GM04503 (cell line): ENCODE measurements at places on chromosomes 16 and 17.

DNA sequence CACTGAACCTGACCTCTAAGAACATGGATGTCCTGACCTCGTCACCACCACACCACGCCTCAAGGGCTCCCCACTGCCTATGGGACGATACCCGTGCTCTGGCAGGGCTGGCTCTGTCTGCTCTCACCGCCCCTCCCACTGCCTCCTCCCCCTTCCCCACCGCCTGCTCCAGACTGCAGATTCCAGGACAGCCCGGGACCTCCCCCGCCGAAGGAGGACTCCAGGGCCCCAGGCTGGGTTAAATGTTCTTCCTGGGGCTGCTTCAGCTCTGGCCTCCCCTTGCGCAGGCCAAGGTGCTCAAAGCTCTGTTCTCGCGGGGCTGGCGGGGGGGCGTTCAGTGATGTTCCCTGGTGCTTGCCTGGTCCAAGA is 3.1 kb downstream of the NPW start:
- DNase-seq: no peak

DNA sequence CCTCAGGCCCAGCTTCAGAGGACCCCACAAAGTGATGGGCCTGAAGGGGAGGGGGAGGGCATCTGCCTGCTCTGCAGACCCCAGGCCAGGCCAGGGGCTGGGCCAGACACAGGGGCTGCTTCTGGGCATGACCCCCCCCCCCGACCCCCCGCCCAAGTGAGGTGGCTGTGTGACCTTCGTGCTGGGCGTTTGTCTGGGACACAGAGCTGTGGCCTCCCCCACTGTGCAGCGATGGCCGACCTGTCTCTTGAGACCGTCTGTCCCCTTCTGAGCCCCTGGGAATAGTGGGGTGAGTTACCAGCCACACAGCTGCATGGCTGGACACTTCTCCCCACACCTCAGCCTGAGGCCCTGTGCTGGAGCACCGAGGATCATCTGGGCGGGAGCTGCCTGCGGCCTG is 34.8 kb upstream of the GNG13 start:
- DNase-seq: no peak

DNA sequence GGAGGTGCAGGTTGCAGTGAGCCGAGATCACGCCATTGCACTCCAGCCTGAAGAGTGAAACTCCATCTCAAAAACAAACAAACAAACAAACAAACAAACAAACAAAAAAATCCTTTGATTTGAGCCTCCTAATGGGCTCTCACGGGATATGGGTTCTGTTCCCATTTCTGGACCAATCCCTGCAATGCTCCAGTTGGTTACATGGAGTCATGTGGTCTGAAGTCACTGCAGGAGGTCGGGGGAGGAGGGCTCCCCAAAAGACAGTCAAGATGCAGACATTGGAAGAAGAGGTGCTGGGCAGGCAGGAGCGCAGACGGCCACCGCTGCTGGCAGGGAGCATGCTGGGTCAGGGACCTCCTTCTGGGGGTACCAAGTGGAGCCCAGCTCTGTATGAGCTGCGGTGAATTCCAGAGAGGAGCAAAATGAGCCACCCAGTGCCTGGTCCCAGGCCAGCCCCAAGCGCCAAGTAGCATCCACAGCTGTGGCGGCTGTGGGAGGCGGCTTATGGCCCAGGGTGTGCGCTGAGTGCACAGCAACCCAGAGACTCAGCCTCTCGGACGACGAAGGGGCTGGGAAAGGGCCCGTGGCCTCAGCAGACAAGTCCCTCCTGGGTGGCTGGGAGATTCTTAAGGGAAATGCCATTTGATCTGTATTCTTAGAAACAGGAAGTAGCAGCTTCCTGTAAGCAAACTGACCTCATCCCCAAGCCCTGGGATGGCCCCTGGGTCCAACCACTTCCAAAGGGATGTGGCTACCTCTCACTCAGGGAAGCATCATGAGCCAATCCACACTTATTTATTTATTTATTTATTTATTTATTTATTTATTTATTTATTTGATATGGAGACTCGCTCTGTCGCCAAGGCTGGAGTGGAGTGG is 19.6 kb upstream of the ATP2A3 start:
- DNase-seq: no peak

DNA sequence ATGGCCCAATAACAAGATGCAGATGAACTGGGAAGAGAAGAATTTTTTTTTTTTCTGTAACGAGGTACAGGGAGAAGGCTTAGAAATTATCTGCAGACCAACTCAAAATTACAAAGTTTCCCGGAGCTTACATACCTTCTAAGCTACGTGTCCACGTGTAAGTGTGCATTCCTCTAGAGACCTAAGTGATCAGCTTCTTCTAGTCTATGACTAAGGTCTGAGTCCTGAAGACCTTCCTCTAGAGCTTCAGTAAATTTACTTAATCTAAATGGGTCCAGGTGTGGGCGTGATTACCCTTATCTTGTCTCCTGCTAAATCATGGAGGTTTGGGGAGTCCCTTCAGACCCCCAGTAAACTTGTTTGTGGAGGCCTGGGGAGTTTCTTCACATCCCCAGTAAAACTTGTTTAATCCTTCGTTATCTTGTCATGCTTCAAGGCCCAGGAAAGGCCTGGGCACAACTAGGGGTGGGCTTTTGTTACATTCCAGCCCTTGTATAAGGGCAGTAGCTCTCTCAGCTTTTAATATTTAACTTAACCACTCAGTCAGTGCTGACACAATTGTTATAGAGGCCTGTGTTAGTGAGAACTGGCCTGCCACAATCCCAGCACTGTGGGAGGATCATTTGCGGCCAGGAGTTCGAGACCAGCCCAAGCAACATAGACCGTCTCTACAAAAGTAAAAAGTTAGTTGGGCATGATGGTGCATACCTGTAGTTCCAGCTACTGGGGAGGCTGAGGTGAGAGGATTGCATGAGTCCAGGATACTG is 342.3 kb downstream of the SNX29 start:
- DNase-seq: no peak

GRCh38 chr16:10312784-10313724 is 72.8 kb upstream of the ATF7IP2 start:
- no peak for DNase-seq

DNA sequence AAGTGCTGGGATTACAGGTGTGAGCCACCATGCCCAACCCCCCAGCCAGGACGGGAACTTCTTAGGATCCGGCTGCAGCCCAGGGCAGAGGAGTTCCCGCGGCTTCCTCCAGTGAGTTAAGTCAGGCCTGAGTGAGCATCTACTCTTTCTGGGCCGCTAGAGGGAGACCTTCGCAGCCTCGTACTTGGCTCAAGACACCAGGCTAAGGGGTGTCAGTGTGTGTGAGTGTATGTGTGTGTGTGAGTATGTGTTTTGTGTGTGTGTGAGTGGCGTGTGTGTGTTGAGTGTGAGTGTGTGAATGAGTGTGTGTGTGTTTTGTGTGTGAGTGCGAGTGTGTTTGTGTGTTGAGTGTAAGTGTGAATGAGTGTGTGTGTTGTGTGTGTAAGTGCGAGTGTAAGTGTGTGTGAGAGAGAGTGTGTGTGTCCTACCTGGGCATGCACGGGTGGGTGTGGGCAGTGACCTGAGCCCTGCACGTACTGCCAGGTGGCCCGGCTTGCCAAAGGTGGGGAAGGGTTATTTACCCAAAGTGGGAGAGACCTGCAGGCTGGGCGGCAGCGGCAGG is 58.5 kb downstream of the TMEM235 start:
- peak; percentile 52 for DNase-seq

GRCh38 chr16:85286066-85286831 is 174.0 kb upstream of the CIBAR2 start:
- peak; percentile 51 for DNase-seq

DNA sequence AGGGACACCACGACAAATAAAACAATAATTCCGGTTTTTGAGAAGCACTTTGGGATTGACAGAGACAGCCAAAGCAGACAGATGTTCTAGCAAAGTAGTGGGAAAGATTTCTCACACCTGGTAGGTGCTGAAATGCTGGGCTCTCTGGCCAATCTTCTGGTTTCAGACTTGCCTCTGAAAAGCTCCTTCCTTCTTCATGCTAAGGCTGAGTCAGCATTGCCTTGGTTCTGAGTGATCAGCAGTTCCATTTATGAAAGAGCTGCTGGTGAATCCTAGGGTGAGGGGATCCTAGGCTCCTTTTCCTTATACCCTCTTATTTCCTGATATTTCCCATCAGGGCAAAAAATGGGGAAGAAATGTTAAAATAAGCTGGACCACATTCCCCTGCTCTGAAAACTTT is 268.7 kb upstream of the SALL1 start:
- DNase-seq: no peak

DNA sequence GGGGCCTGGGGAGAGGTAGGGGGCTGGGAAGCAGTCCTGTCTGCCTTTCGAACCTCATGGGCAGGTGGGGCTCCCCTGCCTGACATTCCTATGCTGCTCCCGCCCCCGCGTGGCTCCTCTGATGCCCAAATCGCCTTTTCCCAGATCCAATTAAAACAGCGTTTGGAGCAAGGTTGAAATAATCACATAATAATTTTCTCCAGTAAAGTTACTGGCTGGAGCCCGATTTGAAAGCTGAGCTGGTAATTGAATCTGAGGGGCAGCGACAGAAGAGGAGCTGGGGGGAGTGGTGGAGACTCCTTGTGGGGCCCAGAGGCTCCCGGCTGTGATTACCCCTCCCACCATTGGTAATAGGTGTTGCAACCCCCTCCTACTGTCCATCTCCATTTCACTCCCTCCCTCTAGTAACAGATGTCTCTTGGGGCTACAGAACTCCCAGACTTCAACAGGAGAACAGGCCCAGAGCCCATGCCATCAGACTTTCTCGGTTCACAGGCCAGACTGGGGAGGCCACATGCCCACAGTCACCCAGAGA is 38.9 kb upstream of the C1QL1 start:
- no peak for DNase-seq

DNA sequence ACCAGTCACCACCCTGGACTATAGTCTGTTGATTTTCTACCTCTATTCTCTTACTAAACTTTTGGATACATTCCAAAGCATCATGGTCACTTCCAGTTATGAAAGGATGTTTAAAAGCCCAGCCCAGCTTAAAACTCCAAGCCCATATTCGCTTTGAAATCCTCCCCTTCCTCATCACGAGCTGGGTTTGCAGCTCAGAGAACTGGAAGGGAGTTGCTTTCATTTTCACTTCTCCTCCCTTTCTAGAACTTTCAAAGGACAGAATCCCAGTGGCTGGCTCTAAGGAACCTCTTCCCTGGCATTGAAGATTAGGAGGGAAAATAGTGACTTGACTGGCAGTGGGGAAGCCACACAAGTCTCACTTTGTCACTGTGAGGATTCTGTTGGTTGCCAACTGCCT is 100.1 kb upstream of the DYNLRB2 start:
- no peak for DNase-seq

DNA sequence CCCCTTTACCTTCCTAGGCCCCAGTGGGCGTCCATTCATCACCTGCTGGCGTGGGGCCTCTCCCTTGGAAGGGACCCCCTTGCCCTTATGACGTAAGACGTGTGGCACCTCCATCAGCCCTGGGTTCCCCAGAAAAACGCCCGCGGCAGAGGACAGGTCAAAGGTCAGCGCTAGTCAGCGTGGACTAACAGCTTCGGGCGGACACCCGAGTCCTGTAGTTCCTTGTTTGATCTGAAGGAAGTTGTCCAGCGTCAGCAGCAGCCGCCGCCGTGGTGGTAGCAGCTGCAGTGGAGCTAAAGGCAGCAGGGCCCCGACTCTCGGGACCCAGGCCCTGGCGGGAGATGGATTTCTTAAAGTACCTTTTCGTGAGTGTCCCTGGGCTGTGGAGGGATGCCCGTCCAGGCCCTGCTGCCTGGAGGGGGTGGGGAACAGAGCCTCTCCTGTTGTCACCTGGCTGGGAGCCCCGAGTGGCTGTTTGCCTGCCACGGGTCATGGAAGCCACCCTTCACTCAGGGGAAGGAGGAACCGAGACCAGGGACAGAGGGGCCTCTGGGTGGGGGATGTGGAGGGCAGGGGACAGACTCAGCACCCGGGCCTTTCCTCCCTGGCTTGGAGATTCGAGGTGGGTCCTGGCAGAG is 123.6 kb downstream of the OR1D5 start:
- DNase-seq: no peak

GRCh38 chr17:29618272-29619065 is 4.2 kb downstream of the CORO6 start:
- DNase-seq: no peak

GRCh38 chr16:58814348-58814801 is 80.3 kb upstream of the GOT2 start:
- no peak for DNase-seq

DNA sequence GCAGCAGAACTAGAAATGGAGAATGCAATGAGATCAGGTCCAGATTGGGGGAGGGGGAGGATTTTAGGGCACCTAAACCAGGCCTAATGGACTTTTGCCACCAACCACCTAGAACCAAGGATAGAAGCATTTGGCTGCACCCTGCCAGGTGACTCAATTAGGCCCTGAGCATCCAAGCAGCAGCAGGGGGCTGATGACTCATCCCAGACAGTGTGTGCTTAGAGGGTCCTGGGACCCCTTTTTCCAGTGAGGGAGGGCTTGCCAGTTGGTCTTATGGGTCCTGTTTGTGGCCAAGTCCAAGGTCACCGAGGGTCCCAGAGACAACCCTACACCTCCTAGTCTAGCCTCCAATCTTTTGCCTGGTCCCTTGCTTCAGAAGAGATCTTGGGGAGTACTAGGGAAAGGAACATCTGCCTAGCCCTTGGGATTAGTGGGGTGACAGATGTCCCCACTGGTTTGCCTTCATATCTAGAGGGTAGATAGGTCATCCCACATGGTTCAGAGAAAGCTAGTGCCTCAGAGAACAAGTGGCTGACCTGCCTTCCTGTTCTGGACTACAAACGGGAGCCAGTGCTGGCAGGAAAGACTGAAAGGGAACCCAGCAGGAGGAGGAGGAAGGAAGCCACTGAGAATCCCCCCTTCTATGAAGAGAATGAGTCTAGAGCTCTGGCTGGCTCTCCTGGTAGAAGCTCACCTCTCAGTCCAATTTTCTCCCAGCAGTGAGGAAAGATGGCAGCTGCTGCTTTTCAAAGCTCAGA is 1.6 kb upstream of the TBKBP1 start:
- no peak for DNase-seq

- no peak for DNase-seq
Measured at GRCh38 chr17:3914312-3914670, 2.0 kb downstream of the P2RX1 start.

DNA sequence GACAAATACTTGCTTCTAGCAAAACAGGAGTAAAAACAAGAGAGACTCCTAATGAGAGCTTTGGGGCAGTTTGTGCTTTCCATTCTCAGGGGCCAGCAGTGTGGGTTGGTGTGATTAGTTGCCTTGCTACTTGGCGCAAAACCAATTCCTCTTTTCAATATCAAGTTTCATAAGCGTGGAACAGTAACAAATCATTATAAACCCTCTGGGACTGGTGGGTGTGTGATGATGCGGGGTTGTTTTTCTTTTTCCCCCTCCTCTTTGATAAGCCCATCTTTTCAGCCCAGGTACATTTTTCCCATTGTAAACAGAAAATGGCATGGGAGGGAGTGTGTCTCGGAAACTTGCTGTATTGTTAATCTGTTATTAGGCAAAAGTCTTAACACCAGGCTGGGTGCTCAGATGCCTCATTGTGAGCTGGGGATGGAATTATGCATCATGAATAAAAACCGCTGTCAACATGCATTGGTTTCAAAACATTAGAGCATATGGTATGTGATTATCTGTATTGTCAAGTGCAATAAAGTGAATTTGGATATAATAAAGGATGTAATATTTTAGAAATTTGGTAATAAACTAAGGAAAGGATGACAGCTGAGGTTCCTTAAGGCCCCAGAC is 166.4 kb downstream of the CCDC182 start:
- DNase-seq: no peak

- DNase-seq: no peak
Measured at GRCh38 chr17:59487161-59487873, 78.1 kb upstream of the DHX40 start.
